Suppressor macrophage (primary cell): ENCODE measurements at places on chromosomes 2 and 18.
A peak's percentile ranks its signal among the peaks of the same experiment; 100 is the strongest.

DNA sequence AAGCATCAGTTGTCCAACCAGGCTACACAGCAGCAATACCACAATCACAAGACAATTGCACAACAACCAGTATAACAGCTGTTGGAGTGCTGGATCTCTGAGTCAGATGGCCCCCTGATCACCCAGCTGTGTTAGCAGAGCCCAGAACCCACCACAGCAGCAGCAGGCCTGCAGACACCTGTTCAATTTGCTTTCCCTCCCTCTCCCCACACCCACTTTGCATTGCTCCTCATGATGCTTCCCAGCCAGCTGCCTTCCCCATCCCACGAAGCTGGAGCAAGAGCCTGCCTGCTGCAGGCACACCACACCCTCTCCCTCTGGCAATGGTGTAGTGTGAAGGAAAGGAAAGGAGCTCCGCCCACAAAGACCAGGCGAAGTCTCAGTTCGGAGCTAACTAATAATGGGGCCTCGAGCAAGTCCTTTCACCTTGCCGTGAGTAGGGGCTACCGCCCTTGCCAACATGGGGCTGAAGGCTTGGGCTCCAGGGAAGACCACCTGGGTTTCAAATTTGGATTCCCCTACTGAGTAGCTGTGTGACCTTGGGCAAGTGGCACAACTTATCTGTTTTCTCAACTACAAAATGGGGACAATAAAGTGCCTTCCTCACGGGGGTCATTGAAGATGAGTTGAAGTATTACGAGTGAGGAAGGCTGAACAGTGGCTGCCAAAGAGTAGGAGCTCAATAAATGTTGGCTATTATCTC is 19.4 kb upstream of the ZBTB7C start:
- DNase-seq, result no peak

- DNase-seq, result peak; percentile 67
Measured at GRCh38 chr2:69830045-69830905, 815 bp downstream of the GMCL1 start.

GRCh38 chr2:48756289-48756688 is 765 bp upstream of the LHCGR start:
- DNase-seq, result no peak

- DNase-seq, result no peak
Measured at GRCh38 chr2:3319745-3320566, 57.7 kb downstream of the EIPR1 start.

- no peak for DNase-seq
Measured at GRCh38 chr2:33531549-33532059, 55.2 kb downstream of the RASGRP3 start.
